A549 treated with AZD2906 at 1 μM for 4 hours (cell line): ENCODE measurements at places on chromosomes 7 and 10. TPM values are rescaled to one million over a fixed set of nuclear protein-coding genes. Genes with fewer than 3 reads are reported as not detected.

OR6B1 gene
- total RNA-seq, result not detected in 5 replicates

FZD8 gene
- total RNA-seq, result 3.2 to 5.4 TPM (median 4.6 TPM) in 5 replicates

MCM10 gene
- total RNA-seq, result 17.9 to 24.7 TPM (median 20.1 TPM) in 5 replicates

FGF8 gene
- 0.08 to 0.09 TPM in 2 of 5 replicates, not detected in the others for total RNA-seq

NPY4R gene
- 29.3 to 41.5 TPM (median 36.9 TPM) in 5 replicates for total RNA-seq

AKR1C1 gene
- total RNA-seq, result 467 to 583 TPM (median 558 TPM) in 5 replicates

PKD1L1 gene
- 0.09 to 0.29 TPM (median 0.12 TPM) in 5 replicates for total RNA-seq

AHCYL2 gene
- total RNA-seq, result 4.8 to 5.7 TPM (median 5.4 TPM) in 5 replicates

CCDC3 gene
- total RNA-seq, result 1.0 to 1.4 TPM (median 1.2 TPM) in 5 replicates

FAM25C gene
- total RNA-seq, result 1.0 to 3.0 TPM in 2 of 5 replicates, not detected in the others

PTF1A gene
- not detected in 5 replicates for total RNA-seq
